ENCODE measurements at places on chromosomes 5 and 9.

- no peak for DNase-seq
Measured at GRCh38 chr5:95884511-95884910, 62.0 kb upstream of the GLRX start.

GRCh38 chr5:154384480-154385235, 61.1 kb upstream of the SAP30L start:
- no peak for DNase-seq

GRCh38 chr5:159218595-159219023, 9.3 kb upstream of the RNF145 start:
- DNase-seq = no peak

DNA sequence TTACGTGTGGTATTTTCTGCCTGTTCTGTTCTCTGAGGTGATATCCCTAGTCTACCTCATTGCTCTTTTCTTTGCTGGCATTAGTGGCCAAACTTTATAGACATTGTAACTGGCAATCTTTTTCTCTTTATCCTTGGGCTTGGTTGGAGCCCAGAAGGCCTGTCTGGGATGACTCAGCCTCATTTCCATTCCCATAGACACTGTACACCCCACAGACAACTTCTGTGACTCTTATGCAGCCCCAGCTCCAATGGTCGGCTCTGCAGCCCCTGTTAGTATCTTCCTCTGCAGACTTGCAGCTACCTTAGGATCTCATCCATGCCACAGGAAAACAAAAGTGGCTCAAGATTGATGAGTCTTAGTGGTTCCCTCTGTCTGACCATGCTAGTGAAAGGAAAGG, 79.8 kb downstream of the CFAP95 start:
- DNase-seq = no peak

DNA sequence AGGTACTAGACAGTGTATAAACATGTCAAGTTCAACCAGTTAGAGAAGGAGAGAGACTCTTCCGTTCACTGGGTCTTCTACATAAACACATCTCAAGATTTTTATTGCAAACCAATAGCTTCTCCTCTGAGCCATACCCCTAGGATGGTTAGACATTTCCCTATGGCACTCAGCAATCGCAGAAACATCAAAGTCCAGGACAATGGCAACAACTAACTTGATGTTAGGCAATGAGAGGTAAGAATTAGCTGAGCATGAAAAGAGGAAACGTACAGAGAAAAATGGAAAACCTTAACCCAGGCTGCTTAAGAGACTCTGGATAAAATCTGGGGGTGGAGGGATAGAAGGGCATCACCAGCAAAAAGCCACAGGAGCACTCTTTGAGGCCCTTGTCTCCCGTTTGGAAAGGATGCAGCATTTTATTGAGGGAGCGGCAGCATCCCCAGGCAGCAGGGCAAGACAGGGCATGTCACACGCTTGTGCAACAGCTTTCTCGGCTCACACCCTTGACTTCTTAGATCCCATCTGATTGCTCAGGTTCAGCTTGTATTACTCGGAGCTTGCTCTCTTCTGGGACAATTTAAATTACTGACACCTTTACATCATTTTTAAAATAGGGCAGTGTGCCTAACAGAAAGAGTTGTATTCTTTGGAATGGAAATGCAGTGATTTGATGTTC, 8.6 kb upstream of the PSAT1 start:
- DNase-seq = no peak

GRCh38 chr9:127884427-127884911, 7.0 kb upstream of the AK1 start:
- DNase-seq = no peak

DNA sequence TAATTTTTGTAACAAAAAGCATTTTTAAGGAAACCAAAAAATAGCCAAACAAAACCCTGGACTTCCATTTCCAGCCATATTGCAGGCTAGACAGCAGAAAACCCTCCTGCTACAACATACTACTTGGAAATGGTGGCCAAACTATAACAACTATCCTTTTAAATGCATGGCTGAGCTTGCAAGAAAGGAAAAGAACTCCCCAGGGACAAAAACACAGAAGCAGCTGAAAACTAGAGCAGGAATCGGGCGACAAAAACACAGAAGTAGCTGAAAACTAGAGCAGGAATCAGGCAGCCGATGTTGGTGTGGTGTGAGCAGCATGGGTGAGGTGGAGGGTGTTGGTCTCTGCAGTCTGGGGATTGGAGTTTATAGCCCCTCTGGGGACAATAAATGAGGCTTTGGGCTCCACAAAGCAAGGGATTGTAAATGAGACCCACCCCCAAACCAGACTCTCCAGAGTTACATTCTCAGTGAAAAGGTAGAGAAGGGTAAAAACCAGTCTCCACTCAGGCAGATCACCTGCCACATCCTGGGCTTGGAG, 95.2 kb downstream of the C9orf50 start:
- no peak for DNase-seq

GRCh38 chr9:89629081-89629976, 24.5 kb downstream of the GADD45G start:
- no peak for DNase-seq

GRCh38 chr9:86636519-86636918, 282.3 kb upstream of the TUT7 start:
- no peak for DNase-seq

GRCh38 chr5:172148381-172148780, 39.6 kb downstream of the STK10 start:
- no peak for DNase-seq

DNA sequence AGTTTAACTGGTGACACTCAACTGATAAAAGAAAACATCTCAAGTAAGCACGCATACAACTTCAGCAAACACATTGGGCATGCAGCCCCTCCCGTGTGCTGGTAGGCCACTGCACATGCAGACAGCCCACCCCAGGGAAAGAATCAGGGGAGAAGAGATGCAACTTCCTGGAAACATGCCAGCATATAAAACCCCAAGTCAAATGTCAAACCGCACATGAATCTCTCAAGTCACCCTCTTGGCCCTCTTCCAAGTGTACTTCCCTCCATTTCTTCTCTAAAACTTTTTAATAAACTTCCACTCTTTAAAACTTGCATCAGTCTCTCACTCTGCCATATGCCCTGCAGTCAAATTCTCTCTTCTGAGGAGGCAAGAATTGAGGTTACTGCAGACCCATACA, 732.7 kb downstream of the SEMA5A start:
- no peak for DNase-seq

DNA sequence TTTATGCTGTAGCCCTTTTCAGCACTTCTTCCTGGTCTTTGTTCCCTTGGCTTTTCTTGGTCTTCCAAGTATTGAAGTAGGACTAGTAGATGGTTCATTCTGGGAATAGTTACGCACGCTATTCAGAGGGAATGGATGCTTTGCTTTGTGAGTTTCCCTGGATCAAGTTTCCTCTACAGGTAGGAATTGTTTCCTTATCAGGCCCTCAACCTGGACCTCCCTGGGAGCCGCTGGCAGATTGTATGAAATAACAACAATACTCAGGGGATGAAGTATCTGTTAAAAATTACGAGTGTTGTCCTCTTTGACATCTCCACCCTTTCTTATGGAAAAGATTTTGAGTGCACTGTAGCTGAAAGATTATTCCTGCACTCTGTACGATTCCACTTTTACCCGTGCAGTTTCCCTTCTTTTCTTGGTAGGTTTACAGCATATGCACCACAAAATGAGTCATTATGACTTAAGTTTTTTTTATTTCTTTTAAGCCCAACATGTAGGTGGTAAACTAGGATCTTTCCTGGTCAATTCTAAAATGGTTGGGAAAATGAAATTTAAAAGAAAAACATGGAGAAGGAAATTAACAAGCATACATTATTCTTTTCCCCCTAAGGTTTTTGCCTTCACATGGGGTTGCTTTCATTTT, 57.9 kb downstream of the ARHGAP26 start:
- DNase-seq = no peak

DNA sequence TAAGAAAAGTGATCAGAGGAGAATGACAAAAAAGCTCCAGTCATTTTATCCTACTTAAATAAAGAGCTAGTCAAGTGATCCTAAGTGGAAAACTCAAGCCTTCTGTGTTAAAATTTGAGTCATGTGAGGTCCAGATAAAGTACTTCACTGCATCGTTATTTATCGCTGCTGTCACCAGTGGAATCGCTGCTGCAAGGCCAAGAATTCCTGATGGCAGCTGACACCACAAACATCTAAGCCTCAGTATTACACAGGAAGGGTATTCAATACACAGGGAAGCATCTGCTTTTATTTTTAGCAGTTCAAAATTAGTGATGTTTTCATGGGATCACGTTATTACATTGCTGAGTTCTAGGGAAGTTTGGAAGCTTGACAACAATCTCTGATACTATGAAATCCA, 190.3 kb downstream of the GOLPH3 start:
- DNase-seq = no peak

DNA sequence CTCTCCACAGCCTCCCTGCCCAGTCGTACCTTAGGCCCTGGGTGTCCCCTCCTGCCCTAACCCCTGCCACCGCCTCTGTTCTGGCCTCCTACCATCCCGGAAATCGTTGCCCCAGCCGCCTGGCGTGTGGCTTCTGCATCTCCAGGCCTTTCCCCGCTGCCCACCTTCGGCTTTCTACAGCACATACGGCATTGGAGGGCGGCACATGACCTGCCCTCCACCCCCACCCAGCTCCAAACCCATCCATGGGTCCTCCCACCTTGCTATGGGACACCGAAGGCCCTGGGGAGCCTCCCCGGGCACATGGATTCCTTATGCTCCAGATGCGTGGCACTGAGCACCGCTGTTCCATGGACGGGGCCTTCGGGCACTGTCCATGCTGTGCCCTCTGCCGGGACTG, 32.0 kb downstream of the FGF18 start:
- DNase-seq = no peak

DNA sequence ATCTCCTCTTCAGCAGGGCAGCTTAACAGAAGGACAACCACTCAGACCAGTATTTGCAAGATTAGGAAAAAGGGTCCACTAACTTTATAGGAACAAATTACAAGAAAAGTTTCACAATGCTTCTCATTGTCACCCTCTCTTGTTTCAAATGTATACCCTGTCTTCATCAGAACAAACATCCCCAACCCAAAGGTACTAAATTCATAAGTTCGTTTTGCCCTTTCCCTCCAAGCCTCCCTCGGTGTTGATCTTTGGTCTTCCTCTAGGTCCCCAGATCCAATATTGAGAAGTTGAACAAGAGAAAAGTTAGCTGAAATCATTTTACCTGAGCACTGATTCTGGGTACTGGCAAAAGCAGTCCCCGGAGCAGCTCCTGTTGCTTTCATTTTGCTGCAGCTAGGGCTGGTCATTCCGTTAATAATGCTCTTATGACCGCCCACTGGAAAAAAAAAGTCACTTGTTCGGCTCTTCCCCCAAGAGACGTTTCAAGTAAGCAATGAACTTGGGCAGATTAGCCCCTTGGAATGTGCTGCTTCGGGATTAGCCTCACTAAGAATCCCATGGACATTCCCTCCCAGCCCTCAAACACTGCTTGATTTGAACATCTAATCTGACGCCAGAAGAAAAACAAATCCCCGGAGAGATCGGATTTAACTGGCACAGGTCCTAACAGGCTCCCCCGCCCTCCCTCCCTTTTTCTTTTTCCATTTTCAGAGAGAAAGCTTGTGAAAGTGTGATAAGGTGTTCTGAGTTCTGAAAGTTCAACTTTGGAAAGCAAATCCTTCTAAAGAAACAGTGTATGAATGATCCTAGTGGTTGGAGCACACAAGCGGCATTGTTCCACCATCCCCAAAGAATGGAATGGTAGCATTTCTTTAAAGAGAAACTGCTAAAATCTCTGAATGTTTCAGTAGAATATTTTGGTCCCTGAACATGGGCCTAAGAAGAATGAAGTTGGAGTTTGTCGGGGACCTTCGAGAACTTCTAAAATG, 252.5 kb downstream of the TRPM3 start:
- no peak for DNase-seq

- no peak for DNase-seq
Measured at GRCh38 chr9:684054-684890, 157.2 kb upstream of the DMRT1 start.

DNA sequence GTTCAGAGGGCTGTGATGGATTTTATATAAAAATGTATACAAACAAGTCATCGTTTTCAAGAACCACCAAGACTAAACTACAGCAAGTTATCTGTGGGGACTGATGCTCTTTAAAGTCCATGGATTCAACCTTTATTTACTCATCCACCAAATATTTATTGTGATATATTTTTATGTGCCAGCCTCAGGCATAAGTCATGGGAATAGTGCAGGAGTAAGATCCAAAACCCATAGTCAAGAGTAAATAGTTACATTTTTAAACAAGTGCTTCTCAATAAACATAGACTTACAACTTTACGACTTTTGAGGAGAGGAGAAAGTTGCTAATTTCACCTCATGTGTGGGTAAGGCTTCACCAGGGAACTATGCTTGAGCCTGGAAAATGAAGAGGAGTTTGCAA, 24.6 kb downstream of the MACIR start:
- no peak for DNase-seq

DNA sequence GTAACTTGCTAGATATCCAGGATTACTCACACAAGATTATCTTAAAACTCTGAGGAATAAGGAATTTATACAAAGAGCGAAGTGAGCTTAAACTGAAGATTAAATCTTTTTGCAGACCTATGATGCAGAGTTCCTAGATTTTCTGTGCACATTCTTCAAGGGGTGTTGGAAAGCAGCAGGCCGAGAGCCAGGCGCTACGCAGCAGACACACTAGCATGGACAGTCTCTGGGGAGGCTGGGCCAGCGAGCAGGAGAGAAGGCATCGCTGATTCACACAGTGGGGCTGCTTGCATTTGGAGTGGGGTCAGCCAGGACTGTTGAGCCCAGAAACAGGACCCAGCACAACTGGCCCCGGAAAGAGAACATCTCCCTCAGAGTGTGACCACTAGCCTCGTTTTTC, 136.3 kb downstream of the ADAMTS16 start:
- DNase-seq = no peak

DNA sequence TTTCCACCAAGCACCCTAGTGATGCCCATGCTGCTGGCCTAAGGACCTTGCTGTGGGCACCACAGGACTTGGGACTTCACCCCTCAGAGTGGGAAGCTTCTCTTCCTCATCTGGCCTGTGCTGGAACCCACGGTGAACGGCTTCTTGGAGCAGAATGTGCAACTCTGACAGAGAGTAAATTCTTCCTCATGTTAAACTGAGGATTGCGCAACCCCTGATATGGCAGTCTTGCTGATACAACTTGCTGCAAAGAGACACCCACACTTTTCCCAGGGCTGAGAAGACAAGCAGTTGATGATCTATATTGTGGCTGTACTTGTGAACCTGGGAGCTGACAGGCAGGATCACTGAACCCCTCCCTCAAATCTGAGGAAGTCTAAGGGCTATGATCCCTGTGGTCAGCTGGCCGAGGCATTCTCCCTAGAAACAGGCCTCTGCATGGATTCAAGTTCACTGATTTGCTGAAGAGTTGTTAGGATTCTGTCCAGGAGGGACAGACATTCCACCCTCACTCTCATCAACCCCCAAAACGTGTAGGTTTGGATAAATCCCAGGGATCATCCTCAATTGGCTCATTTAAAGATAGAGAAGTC, 307.2 kb downstream of the MTRR start:
- no peak for DNase-seq

DNA sequence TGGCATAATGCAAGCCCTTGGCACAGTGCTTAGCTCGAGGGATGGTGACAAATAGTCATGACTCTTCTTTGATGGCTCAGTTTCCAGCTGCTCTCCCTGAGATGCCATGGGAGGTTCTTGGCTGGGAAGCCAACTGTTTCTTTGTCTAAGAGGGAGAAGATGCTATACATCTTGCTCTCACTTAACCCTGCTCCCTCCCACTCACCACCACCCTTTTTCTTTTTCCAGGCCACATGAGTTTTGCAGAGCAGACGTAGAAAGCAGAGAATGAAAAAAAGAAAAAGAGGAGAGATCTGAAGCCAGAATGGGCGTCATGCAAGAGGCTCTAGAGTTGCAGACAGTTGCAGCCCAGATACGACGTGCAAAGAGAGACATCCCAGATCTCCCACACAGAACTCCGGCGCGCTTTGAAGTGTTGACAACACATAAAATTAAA, 160.5 kb downstream of the FGF18 start:
- no peak for DNase-seq

- DNase-seq = no peak
Measured at GRCh38 chr9:112819635-112820496, 69.3 kb downstream of the SNX30 start.
